ENCODE measurements at places on chromosomes 3 and 15. TPM values are rescaled to one million over a fixed set of nuclear protein-coding genes. Genes with fewer than 3 reads are reported as not detected.

DNA sequence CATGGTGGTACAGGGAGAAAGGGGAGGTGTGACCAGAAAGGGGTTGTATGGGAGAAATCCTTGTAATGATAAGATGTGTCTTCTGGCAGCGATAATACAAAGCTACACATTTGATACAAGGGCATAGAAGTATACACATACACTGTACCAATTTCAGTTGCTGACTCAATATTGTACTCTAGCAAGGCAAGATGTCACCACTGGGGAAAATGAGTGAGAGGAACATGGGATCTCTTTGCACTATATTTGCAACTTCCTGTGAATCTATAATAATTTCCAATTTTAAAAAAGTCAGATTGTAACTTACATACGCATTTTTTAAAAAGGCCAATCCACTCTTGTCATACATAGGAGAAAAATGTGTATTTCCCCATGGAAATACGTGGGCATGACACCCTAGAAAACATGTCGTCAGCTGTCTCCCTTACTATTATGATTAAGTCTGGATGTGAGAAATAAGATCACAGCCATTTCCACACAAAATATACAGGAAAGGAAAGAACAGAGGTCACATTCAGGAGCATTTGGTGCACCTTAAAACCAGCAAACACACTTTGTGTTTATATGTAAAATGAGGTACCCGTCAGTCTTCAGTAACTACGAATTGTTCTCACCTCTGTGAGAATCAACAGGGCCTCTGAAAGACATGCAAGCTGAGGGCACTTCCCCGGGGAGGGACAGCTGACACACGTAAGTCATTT, 22.9 kb downstream of the PRR23E start:
- no peak for DNase-seq
- no peak overlapping the region for H3K4me3 ChIP-seq
- H3K36me3 ChIP-seq: no peaks in the 10 kb centered on the region
- no peak overlapping the region for H3K27ac ChIP-seq

DNA sequence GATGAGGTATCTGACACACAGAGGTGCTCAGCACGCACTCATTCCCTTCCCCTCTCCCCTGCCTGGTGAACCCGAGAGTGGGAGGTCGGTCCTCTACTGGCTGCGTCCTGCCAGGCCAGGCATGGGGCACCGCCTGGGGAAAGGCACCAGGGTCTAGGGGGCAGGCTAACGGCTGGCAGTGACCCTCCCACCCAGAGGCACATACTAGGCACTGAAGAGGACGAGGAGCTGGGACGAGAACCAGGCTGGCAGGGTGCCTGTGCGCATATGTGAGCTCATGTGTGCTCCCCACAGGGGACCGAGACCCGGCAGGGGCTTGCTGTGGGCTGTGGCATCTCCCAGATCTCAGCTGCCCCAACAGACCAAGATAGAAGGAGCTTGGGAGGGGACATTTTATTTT, 86.7 kb downstream of the IQSEC1 start:
- H3K27me3 ChIP-seq: no peaks in the 10 kb centered on the region
- H3K4me1 ChIP-seq: peaks cover 7% of the 10 kb centered on the region
- H3K4me3 ChIP-seq: no peak overlapping the region
- H3K27ac ChIP-seq: no peak overlapping the region

DNA sequence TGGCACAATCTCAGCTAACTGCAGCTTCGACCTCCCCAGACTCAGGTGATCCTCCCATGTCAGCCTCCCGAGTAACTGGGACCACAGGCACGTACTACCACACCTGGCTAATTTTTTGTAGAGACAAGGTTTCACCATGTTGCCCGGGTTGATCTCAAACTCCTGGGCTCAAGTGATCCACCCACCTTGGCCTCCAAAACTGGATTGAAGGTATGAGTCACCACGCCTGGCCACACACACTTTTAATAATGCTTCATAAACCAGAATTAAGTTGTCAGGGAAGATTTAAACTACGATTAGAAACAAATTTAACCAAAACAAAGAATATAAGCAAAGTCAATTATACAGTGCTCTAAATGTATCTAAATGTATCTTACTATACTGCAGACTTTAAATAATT, 87.5 kb downstream of the LRRFIP2 start:
- no peak overlapping the region for H3K27ac ChIP-seq
- no peak overlapping the region for H3K4me3 ChIP-seq
- no peak for DNase-seq
- H3K27me3 ChIP-seq: no peaks in the 10 kb centered on the region
- no peaks in the 10 kb centered on the region for H3K4me1 ChIP-seq

DNA sequence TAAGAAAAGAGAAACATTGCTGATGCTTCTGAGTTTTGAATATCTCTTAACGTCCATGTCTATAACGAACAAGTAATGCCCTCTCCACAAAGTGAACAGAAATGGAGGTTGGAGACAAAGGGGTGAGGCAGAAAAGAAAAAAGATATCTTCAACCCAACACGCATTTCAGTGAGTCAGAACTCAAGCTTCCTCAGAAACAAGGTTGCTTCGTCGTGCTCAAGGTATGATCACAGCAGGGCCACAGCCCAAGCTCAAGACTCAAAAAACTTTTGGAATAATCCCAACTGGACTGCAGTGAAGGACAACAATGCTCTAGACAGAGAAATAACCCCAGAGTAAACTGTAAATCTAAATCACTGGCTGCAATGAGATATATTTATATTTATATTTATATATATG, 18.9 kb downstream of the WNT5A start:
- no peak overlapping the region for H3K27ac ChIP-seq
- no peaks in the 10 kb centered on the region for H3K27me3 ChIP-seq
- H3K4me1 ChIP-seq: no peaks in the 10 kb centered on the region
- H3K36me3 ChIP-seq: no peaks in the 10 kb centered on the region

DNA sequence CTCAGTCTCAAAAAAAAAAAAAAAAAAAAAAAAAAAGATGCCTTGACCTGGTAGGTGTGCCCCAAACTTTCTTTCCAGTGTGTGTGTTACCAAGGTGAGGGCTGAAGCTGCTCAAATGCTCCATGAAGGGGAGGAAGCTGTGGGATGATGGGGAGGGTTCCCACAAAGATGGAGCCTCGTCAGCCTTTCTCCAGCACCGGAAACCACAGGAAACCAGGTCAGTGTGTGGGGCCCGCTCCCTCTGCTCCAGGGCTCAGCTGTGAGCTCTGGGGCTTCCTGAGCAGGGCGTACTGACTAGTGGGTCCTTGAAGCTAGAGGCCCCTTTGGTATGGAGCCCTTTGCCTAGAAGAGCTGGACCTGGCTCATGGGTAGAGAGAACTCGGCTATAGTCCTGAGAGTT, 681 bp upstream of the IL17RE start:
- no peak overlapping the region for H3K4me3 ChIP-seq
- peaks cover 47% of the 10 kb centered on the region for H3K4me1 ChIP-seq
- no peaks in the 10 kb centered on the region for H3K36me3 ChIP-seq
- H3K27ac ChIP-seq: peak overlapping the region; percentile 47
- no peaks in the 10 kb centered on the region for H3K27me3 ChIP-seq
- no peak for DNase-seq

- H3K27me3 ChIP-seq: no peaks in the 10 kb centered on the region
- peak overlapping the region; percentile 60 for H3K27ac ChIP-seq
- H3K36me3 ChIP-seq: no peaks in the 10 kb centered on the region
- no peak for DNase-seq
- H3K4me3 ChIP-seq: no peak overlapping the region
These were observed 470.9 kb downstream of the LPP start for GRCh38 chr3:188624828-188625227.

- DNase-seq: no peak
- no peaks in the 10 kb centered on the region for H3K27me3 ChIP-seq
- H3K36me3 ChIP-seq: no peaks in the 10 kb centered on the region
- H3K4me1 ChIP-seq: no peaks in the 10 kb centered on the region
- no peak overlapping the region for H3K4me3 ChIP-seq
These were observed 243.1 kb downstream of the MECOM start for GRCh38 chr3:169420429-169420828.

Gene ZIC1
- total RNA-seq: not detected

Gene C3orf85
- total RNA-seq: not detected

Gene CCR3
- not detected for total RNA-seq

Gene TRIM71
- total RNA-seq: not detected

Gene IQCH
- 1.5 TPM for total RNA-seq

Measured in vagina (tissue), 2 donors.